ENCODE measurements at places on chromosomes 6 and 20.
A peak's percentile ranks its signal among the peaks of the same experiment; 100 is the strongest.

GRCh38 chr6:40286721-40287120, 300.4 kb downstream of the LRFN2 start:
- no peak for DNase-seq

DNA sequence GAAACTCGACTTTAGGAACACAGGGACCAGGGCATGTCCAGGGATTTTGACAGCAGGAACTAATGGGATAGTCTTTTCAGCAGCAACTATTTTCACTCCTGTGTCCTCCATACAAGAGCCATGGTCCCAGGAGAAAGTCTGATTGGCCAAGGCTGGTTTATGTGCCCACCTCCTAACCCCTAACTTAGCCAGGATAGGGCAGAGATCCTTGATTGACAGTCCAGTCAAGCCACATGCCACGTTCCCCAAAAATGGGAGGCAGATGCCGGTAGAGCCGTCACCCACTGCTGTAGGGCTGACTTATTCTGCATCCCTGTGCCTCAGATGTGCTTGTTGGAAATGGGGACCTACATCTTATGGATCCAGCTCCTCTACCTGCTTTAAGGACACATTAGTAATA, 22.3 kb downstream of the SLC2A10 start:
- DNase-seq = no peak

- DNase-seq = no peak
These were observed 78.4 kb upstream of the MLN start for GRCh38 chr6:33882154-33882553.

GRCh38 chr20:59780494-59781185, 152.8 kb downstream of the SYCP2 start:
- no peak for DNase-seq

DNA sequence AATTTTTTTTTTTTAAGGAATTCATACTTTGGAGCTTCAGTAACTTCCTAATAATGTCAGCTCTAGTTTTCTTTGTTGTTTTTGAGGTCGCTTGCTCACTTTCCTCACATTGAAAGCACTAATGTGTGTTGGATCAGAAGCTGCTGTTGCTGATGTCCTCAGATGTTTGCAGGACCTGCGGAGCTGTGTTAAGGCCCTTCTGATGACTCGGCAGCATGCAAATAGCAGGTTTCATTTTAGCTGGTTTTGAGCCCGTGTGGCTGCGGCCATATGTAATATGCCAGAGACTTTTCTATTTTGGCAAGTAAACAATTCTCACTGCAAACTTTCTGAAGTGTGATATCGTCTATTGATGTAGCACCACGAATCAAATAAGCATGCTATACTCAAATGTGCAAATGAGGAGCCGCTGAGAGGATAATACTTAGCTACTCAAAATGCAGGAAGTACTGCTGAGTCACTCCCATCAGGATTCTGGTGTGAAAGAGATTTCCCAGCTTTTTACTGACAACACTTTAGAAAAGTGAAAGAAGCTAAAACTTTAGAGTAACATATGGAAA, 187.8 kb downstream of the SASH1 start:
- DNase-seq = peak; percentile 98

DNA sequence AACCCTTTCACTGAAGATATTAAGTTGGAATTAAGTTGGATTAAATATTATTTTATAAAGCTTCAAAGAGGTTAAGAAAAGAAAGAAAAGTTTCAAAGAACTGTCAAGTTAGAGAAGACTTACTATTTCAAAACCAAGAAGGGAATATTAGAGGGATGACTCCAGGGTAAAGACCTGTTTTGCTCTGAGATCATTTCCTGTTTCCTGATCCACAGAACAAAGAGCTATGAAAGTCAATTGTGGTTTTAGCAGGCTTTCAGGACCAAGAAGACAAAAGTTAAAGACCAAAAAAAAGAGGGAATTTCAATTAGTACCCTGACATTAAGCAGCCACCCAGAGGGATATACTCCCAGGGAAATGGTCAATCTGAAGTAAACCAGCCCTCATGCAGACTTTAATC, 19.4 kb downstream of the ESF1 start:
- no peak for DNase-seq

DNA sequence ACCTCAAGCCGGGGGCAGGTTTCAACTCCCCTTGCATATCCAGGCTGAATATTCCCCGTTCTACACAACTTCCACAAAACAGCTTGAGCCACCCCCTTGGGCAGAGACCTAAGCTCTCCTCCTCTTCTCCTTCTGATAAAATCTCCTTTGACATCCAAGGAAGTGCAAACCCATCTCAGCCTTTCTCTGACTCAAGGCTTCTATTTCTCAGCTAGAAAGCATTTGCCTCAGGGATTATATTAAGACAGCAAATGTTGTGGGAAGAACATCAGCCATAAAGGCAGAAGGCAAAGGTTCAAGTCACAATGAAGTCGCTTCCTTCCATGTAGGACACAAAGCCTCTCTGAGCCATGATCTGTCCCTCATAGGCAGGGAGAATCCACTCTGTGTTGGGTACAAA, 386.6 kb upstream of the ARID1B start:
- no peak for DNase-seq

DNA sequence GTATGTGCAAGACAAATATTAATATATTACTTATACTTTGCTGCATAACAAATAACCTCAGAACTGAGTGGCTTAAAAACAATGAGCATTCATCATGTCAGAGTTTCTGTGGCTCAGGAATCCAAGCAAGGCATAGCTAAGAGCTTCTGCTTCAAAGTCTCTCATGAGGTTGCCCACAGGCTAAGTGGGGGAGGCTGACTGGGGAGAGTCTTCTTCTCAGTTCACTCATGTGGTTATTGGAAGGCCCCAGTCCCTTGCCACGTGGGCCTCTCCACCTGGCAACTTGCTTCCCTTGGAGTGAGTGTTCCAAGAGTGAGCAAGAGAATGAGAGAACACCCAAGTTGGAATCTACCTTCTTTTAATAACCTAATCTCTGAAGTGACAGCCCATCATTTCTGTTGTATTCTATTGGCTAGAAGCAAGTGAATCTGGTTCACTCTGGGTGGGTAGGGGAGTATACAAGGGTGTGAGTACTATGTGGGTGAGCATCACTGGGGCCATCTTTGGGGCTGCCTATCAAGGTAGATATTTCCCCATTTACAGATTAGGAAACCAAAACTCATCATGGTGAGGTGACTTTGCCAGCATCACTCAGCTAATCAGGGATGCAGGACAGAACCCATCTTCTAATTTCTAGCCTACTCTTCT, 36.0 kb downstream of the DNAH8 start:
- peak; percentile 4 for DNase-seq

DNA sequence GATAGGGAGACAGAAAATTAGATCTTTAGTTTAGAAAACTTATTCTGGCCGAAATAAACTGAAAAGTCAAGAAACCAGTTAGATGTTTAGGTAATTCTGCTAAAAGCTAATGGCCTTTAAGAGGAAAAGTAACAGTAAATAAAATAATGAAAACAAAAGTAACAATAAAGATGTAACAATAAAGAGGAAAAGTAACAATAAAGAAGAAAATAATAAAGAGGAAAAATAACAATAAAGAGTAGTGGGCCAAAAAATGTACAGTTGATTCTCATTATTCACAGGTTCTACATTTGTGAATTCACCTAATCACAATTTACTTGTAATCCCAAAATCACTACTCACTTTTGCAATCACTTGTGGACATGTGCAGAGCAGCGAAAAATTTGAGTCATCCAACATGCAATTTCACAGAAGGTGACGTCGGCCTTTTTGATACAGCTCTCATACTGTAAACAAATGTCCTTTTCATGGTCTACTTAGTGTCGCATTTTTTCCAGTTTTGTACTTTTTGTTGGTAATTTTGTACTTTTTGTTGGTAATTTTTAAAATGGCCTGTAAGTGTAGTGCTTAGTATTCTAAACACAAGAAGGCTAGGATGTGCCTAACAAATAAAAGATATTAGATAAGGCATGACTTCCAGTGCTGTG, 24.0 kb downstream of the HBS1L start:
- no peak for DNase-seq

DNA sequence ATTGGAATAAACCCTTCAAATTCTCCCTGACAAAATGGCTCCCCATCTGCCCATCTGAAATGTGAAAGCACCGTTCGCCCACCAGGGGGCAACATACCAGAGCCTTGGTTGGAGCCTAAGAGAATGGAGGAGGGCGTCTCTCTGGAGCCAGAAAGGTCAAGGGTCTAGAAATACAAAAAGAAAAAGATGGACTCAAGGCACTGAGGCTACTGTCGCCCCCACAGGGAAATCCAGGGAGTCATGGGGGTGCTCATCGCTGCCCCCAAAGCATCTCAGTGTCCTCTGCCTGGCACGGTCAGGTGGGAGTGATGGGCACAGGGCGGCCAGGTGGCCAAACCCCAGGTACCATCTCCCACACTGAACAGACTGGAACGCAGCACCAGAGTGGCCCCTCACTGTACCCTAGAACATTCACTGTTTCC, 136.3 kb downstream of the ZMYND8 start:
- peak; percentile 37 for DNase-seq

DNA sequence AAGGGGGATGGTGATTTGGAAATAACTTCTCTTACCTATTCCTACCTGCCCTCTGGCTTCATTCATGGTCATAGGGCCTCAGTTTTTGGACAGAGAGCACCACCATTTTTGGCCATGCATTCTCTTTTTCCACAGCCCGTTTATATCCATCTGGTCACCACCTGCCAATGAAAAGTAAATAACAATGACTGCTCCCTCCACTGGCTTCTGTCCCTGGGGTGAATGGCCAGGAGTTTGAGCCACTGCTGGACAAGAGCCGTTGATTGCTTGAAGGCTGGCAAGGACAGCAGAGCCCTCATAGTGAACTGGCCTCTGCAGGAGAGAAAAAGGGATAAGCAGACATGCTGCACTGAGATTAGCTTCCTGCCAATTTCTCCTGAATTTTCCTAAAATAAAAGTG, 261.8 kb downstream of the ADGB start:
- no peak for DNase-seq

GRCh38 chr20:50692552-50692933, 1.2 kb upstream of the RIPOR3 start:
- DNase-seq = no peak
